NCI-H2081 treated with DMSO at 0.1 percent for 48 hours (cell line): ENCODE measurements at places on chromosomes 4 and X.

DNA sequence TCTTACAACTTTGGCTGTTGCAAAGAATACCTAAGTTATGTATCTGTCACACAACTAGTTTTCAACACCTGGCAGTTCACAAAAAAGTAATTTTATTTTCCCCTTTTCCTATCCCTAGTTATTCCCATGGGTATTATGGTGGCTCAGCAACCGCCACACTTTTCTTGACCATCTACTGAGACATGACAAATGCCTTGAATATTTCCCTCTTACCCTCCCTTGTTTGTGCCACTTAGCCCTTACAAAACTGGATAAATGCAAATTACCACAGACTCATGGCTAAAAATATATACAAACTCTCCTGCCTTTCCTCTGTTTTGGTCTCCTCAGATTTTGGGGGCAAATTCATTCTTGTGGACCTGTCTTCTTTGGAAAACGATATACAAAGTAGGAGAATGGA lies 72.1 kb downstream of the AMOT start:
- DNase-seq: no peak

GRCh38 chrX:151019856-151020255 lies 36.7 kb downstream of the HMGB3 start:
- DNase-seq: no peak

DNA sequence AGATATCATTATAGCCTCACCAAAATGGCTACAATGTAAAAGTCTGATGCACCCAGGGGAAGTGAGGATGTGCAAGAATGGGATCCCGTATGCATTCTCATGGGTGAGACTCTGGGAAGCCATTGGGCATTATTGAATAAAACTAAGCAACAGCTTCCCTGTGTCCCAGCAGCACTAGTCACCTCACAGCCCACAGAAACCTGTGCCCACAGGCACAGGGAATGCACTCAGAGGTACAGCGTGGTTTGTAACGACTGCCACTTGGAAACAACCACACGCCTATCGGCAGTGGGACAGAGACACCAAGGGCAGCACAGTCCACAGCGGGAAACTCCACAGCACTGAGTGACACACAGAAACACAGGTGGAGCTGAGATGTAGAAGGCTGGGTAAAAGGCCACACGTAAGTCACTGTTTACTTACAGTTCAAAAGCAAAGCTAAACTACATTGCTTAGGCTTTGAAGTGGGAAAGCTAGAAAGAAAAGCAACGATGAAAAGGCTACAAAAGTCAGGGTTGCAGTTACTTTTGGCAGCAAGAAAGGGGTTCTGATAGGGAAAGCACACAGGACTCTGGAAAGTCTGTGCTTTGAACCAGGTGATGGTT lies 69.2 kb downstream of the HAUS3 start:
- no peak for DNase-seq

GRCh38 chr4:111631215-111631999 lies 513.8 kb upstream of the FAM241A start:
- no peak for DNase-seq

DNA sequence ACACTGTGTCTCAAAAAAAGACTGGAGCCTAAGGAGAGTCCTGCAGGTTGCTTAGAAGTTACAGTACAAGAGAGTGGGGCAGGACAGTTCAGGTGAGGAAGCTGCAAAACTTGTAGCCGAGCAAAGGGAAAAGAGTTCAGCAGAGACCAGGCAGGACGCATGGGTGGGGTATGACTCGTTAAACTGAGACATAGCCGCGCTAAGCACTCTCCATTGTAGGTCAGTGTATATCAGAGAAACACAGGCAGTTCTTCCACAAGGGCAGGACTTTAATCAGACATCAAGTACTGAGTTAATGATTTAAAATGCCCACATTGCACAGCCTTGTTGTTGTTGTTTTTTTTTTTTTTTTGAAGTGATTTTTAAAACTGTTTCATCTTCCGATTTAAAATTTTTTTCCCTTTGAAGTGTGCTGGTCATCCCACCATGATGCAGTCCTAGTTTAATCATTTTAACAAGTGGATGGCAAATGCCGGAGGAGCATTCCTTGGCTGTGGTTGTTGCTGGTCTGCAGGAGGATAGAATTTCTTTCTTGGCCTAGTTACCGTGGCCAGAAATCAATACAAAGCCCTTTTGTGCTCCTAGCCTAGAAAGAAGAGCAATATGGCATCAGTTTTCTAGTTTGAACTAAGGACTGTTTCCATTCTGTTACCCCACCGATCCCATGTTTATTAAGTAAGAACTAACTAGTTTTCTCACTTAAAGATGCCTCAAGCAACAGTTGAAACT lies 10.3 kb downstream of the LAP3 start:
- no peak for DNase-seq

DNA sequence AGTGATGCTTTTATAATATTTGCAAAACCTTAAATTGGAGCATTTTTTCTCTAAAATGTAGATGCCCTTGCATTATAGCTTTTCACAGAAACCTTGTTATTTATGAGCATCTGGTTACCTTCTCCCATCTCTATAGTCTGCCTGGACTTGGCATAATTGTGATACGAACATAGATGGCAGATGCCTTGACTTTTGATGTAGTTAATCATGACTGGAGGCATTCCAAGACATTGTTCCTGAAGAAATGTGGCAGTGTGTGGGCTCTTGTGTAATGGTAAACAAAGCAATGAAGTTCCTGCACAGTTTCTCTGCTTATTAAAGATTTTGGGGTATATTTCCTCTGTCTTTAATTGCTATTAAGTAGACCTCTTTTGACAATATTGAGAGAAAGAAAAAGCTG lies 500.1 kb downstream of the PCDH19 start:
- no peak for DNase-seq

- no peak for DNase-seq
Measured at GRCh38 chrX:41090568-41091238, 5.5 kb downstream of the USP9X start.

GRCh38 chr4:102139132-102139573 lies 206.1 kb downstream of the SLC39A8 start:
- no peak for DNase-seq

GRCh38 chrX:2432298-2432863 lies 68.4 kb downstream of the DHRSX start:
- DNase-seq: no peak

GRCh38 chr4:80091184-80091583 lies 18.2 kb upstream of the ANTXR2 start:
- no peak for DNase-seq

GRCh38 chr4:48756689-48757220 lies 23.3 kb downstream of the FRYL start:
- DNase-seq: no peak

DNA sequence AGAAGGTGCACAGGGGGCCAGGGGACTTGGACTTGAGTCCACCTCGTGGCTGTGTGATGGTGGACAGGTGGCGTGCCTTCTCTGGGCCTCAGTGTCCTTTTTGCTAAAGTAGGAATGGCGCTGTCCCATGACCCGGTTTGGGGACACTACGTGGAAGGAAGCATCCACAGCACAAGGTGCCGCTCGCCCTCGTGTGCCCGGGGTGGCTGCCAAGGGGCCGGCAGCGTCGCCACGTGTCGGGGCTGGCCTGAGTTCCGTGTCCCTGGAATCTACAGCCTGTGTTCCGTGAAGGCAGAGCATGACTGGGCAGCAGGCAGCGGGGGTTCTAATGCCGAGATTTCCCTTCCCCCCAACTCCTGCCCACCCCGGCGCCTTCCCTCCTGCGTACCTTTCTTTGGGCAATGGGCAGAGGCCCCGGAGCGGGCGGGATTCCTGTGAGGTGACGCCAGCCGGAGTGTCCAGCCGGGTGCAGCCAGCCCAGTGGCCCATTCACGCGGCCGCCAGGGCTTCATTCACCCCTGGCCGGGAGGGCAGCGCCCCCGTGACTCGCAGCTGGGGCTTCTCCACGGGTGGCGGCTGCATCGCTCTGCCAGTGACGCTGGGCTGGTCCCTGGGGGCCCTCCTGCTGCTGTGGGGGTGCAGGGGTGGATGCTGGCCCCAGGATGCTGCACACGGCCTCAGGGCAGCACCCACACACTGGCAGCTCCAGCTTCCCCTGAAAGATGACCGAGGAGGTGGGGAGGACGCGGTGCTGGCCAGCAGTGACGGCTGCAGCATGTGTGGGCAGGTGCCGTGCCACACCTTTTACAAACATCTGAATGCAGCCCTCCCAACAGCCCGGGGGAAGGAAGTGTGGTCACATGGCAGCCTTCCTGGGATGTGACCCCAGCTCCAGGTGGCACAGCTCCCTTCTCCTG lies 21.2 kb downstream of the DOK7 start:
- no peak for DNase-seq

GRCh38 chr4:152346526-152346925 lies 189.4 kb downstream of the FBXW7 start:
- DNase-seq: no peak

DNA sequence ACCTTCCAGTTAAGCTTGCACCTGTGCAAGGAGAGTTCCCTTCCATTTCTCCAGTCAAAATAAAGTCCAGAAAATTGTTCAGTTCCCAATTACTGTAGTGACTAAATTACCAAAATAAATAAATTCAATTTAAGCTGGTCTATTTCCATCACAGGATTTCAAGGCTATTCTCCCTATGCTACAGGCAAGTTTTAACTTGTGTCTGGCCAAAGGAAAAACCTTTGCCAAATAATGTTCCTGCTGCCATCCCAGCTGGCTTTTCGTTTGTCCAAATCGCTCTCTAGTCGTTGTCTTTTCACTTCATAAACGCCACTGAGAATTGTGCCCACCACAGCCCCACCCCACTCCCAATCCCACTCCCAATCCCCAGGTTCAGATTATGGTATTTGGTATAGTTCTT lies 2.4 kb downstream of the KCTD8 start:
- no peak for DNase-seq

- no peak for DNase-seq
Measured at GRCh38 chrX:151538190-151539122, 25.0 kb upstream of the PASD1 start.

- no peak for DNase-seq
Measured at GRCh38 chr4:109733728-109734127, 3.9 kb upstream of the PLA2G12A start.
